ENCODE measurements at places on chromosomes 4 and X.

- DNase-seq = no peak
These were observed 143.4 kb upstream of the VCX3A start for GRCh38 chrX:6678313-6678712.

DNA sequence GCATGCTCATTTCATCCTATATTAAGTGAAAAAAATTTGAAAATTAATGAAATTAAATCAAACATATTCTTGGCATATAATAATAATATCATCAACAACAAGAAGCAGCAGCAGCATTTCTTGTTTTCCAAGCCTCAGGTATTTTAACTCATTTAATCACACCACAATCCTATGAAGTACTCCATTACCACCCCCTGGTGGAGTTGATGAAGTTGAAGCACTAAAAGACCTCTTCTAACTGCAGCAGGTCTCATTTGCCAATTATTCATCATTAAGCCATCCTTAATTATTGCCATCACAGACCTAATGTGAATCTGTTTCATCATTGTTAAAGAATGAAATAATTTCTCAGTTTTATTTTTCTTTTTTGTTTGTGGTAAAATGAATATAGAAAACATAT, 801.4 kb upstream of the GRID2 start:
- DNase-seq = no peak

- DNase-seq = no peak
These were observed 134.0 kb downstream of the HTR2C start for GRCh38 chrX:114717921-114718320.

GRCh38 chrX:68209008-68209407, 224.3 kb downstream of the OPHN1 start:
- no peak for DNase-seq

GRCh38 chr4:108148316-108148715, 20.4 kb downstream of the LEF1 start:
- no peak for DNase-seq

GRCh38 chr4:164095313-164096110, 601.0 kb downstream of the TMA16 start:
- no peak for DNase-seq

DNA sequence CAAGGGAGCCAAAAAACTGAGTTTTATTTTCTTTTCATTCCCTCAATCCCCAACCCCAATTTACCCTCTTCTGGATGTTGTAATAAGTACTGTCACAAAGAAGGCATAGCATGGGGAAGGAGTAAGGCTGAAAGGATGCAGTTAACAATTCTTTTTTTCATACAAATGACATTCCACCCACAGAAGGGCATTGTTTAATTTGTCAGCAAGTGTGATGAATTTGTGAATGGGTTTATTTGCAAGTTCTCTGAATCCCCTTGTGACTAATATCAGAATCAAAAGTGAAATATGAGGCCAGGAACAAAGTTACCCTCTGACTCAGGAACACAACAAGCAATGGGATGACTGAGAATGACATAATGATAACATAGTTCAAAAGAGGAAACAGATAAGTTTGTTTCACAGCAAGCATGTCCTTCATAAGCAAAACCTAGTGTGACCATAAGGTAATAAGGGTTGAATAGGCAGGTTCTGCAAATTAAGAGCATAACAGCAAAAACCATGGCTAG, 2.1 kb downstream of the GEMIN8 start:
- DNase-seq = no peak

DNA sequence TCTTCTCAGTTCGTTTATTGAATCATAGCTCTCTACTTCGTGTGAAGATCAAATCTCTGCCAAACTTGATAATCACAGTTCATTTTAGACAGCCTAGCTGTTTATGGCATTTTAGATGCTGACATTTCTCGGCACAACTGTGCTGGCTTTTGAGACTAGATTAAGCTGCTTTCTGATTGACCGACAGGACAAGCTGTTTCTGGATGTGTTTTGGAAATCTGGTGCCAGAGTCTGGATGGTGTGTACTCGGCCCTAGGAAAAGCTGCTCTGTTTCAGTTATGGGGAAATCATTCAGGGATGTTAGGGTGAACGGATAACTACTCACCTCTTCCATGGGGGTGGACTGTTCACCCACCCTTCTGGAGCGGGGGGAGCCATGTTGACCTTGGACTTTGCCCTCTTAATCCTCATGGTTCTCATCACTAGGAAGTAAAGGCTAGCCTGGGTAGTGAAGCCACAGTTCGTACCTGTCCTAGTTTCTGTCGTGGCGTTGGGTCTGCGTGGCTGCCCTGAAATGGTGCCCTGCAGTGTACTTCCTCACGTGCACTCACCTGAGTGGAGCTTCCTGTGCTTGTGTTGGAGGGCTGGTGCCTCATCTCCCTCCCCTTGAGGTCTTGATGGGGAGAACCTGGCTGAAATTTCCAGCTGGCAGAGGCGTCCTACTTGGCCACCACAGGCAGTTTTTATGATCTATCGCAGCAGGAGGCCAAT, 13.7 kb upstream of the WDR1 start:
- DNase-seq = no peak

DNA sequence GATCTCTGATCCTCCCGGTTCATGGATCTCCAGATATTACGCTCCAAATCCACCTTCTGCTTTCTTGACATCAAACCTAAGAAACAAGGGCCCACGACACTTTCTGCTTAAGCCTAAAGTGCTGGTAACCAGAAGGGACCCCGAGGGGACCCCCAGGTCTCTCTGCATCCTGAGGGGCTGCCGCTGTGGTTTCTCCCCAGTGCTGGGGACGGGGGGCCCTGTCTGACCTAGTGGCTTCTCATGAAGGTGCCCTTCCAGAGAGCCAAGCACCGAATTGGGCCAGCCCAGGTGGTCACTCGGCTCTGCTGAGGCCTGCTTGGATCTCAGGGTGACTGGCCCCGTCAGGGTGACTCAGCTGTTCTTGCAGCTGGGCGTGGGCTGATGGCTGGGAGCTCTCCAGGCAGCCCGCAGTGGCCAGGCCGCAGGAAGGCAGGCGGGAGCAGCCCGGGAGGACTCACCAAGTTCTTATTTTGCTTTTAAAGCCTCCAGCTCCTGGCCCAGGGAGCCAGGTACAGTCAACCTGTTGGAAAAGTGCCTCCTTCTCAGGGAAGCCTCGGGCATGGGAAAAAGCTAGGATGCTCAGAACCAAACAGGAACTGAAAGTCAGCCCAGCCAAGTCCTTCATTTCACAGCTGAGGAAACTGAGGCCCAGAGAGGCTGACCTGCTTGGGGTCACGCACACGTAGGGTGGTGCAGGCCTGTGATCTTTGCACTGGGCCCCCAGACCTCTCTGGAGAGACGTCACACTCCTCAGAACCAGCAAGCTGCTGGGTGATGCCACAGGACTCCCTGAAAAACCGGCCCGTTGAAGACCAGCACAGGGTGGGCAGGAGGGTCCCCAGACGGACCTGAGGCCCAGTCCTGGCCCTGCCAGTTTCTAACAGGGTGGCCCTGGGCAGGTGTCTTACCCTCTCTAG, 16.7 kb downstream of the BLOC1S4 start:
- DNase-seq = no peak
